RWPE1 (cell line): ENCODE measurements at places on chromosomes 2 and 18.

GRCh38 chr2:204293884-204294747, 251.2 kb upstream of the PARD3B start:
- no peak for DNase-seq

DNA sequence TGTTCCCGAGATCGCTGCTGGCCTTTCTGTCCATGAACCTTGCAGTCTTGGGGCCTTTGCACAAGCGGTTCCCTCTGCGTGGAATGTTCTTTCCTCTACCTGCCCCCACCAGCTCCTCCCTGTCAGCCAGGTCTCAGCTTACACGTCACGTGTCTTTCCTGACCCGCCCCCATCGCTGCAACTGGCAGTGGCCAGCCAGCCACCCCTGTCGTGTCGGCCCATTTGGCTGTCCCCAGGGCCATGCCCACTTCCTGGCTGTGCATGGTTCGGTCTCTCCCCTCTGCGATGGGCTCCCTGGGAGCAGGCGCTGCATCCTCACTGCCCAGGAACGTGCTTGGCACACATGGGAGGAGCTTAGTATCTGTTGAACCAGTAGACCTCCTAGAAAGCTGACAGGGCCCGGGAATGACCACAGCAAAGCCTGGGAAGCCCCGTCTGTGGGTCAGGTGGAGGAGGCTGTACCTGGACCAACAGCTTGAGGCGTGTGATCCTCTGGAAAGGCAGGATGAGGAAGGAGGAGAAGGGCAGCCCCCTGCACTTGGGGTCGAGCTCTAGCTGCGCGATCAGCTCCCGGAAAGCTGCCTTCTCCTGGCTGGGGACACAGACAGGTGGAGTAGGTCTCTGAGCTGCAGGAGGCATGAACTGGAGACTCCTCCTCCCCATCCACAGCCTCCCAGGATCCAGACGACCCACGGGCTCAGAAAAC, 21.0 kb downstream of the SNORC start:
- DNase-seq: peak; percentile 58

DNA sequence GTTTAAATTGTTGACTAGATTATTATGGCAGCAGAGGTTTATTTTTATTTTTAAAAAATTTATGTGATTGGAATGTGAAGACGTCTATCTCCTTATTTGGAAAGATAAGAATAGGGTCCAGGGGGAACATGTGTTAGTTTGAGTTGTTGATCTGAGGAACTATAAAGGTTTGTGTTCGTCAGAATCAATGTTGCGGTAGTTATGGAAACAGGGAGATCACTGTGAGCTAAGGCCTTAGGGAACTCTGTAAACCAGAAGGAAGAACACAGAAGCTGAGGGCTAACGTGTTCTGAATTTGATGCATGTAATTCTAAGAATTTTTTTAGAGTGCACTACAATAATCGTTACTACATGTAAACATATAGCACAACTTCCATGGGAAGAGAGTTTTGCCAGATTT, 168.5 kb upstream of the ZSWIM2 start:
- DNase-seq: no peak

- peak; percentile 14 for DNase-seq
Observed at GRCh38 chr2:53787614-53788289, 908 bp downstream of the ERLEC1 start.

DNA sequence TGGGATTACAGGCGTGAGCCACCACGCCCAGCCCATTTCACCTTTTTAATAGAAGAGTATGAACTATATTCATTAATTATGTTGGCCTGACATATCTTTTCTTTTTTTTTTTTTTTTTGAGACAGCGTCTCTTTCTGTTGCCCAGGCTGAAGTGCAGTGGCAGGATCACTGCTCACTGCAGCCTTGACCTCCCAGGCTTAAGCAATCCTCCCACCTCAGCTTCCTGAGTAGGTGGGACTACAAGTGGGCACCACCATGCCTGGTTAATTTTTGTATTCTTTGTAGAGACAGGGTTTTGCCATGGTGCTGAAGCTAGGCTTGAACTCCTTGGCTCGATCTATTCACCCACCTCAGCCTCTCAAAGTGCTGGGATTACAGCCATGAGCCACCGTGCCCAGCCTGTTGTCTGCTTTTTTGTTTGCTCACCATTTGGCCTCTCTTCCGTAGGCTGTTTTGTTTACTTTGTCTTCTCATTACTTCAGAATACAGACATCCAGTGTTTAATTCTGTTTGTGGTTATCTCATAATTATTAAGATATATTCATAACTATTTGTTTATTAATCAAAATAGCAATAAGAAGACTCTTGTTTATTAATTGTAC, 16.3 kb upstream of the CDH2 start:
- DNase-seq: no peak

DNA sequence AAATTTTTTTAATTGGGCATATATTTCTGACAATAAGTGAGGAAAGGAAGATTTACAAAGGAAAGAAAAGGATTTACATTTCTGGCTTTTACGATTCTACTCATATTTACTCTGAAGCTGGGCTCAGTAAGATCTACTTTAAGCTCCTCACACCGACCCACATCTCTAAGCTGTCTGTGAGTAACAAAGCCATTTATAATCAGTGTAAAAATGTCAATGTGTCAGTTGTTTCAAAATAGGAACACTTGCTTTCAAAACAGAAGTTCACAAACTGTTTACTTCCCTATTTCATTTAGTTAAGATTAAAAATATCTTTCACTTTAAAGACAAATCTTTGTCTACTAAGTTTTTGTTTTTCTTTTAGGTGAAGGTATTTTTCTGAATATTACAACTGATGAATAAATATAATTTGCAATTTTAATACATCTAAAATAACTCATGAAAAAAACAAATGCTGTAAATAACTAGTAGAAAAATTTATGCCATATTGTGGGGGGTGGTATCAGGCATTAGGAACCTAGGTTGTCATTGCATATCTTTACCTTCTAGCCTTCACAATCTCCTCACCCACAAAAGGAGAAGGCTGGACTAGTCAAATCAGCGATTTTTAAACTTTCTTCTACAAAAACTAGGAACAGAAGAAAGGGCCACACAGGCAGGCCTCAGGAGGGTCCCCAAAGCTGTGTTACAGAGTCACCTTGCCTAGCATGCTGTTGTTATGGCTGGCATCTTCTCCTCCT, 64.5 kb downstream of the TMEM131 start:
- no peak for DNase-seq

- no peak for DNase-seq
Observed at GRCh38 chr2:133737242-133737993, 169.2 kb upstream of the NCKAP5 start.

- no peak for DNase-seq
Observed at GRCh38 chr18:23230686-23231085, 95.4 kb downstream of the CABLES1 start.

- DNase-seq: no peak
Observed at GRCh38 chr2:156476021-156476849, 40.1 kb downstream of the GPD2 start.

DNA sequence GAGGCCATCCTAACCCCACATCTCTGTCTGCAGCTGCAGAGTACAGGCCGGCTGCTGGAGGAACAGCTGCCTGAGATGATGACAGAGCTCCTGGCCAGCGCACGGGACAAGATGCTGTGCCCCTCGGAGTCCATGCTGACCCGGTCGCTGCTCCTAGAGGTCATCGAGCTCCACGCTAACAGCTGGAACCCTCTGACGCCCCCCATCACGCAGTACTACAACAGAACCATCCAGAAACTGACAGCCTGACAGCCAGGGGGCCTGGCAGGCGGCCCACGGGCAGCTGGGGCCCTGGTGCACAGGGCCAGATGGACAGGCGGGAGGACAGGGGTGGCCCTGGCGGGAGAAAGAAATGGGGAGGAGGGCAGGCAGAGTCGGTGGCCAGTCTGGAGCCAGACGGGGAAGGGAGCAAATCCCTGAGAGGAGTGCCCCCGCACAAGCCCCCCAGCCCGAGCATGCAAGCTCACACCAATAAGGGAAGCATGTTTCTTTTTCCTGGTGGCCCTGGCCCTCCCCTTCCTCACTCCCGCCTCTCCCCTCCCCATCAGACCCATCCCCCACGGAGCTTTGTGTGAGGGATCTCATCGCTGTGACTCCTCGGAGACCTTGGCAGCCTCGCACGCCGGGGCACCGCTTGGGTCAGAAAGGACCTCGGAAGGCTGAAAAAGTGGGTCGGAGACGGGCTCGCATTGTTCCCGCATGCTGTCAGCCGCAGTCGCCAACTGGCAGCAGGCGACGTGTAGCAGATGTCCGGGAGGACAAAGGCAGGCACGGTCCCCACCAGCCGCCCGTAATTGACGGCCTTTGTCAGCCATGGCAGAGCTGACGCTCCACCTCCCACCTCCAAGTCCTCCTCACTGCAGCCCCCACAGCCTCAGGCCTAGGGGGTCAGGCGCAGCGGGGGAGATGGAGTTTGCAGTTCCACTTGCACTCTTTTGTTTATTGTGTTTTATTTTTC, 91.2 kb downstream of the SMAD7 start:
- no peak for DNase-seq

DNA sequence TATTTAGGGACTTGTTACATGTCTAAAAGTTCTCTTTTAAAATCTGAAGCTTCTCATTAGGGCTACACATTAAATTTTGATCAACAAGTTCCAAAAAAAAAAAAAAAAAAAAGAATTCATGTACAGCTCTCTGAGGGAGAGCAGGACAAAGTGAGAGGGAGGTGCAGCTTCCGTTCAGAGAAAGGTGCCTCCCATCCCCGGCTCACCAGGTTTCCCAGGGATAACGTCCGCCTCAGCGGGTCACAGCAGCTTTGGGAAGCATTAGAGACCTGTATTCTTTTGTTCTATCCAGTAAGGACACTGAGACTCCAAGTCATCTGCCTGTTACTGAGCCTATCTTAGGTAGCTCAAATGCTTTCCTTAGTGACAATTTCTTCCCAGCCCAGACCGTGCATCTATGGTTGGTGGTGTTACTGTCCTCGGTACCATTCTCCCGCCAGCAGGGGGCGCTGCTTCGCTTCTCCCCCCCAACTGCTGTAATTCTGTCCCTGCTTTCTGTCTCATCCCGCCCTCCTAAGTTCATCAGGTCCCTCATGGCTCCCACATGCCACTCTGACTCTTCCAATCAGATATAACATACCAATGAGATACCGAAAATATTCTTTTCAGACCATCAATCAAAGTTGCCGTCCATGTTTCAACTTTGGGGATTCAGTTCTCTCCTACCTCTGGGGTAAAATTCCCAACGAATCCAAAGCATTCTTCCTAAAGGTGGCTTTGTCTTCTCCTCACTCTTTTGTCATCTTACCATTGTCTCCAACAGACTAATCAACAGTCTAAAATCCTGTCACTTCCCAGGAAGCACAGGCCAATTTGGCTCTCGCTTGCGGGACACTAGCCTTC, 466.5 kb downstream of the METTL4 start:
- DNase-seq: peak; percentile 56

DNA sequence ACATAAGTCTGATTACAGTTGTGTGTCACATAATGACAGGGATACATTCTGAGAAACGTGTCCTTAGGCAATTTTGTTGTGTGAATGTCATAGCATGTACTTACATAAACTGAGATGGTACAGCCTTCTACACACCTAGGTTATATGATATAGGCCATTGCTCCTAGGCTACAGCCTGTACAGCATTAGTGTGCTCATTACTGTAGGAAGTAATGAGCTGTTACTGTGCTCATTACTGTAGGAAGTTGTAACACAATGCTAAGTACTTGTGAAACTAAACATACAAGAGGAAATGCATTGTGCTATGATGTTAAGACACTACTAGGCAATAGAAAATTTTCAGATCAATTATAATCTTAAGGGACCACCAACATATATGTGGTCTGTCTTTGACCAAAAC, 72.8 kb downstream of the UPP2 start:
- DNase-seq: no peak

- DNase-seq: no peak
Observed at GRCh38 chr2:69113627-69114026, 100.6 kb downstream of the ANTXR1 start.

DNA sequence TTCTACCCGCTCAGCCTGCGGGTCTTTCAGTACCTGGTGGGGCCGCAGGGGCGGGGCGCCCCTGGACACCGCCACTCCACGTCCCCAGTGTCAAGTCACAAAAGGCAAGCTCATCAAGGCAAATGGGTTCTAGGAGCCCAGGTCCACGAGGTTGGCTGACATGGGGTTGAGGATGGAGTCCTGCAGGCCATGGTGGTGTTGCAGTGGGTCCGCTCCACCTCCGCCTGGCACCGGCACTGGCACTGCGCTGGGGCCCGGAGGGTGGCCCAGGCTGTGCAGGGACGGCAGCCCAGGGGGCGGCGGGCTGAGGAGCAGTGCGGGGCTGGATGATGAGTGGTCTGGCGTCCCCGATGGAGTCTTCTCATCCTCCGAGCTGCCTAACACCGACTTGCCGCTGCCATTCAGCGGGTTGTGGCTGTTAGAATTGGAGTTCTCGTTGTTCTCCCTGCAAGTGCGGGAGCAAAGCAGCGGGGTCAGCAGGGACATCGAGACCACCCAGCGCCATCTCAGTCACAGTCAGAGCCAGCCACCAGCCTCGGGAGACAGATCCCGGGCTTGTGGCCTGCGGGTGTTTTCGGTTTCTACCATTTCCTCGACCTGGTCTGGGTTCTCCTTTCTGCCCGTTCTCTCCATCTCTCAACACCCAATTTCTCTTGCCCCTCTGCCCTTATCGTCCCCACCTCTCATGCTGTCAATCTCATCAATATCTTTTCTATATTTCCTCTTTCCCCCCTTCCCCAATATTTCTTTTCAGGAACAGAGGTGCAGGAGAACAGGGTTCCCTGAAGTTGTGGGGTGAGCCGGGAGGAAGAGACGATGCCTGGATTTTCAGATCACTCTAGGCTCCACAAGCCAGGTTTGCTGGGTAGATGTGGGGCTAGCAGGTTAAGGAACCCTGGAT, 3.0 kb downstream of the SIX2 start:
- no peak for DNase-seq

DNA sequence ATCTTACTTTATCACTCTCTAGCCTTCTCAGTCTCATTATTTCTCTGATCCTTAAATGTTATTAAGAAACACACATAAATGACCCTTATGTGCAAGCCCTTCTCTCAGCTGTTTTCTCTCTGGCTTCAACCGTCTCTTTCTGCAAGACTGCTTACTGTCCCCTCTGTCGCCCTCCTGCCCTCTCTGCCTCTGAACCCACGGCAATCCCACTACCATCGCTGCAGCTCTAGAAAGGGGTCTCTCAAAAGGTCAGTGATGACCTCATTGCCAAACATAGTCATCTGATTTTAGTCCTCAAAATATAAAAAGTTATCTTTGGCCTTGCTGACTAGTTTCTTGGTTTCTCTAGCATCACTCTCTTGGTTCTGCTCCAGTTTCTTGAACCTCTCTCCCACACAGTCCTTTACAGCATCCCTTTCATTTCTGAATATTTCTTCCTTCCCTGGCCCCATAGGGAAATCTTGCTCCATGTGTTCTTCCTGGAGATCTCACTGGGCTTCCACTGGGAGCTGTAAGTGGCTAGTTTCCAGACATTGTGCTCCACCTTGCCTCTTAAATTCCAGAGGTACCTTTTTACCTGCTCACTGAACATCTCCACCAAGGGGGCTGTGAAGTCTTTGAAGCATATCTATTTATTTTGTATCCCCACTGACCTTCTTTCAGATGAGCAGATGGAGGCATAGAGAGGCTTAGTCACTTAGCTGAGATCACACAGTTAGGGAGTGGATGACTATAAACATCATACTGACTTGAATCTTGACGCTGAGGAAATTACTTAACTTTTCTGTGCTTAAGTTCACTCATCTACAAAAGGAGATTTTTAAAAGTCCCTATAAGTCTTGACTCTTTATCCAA, 96.2 kb downstream of the PDE1A start:
- DNase-seq: no peak

GRCh38 chr18:63511285-63511684, 30.9 kb upstream of the SERPINB12 start:
- DNase-seq: peak; percentile 28
